ENCODE measurements at places on chromosomes 3 and 15.

- peak; percentile 51 for DNase-seq
Measured at GRCh38 chr15:63157891-63158431, 684 bp upstream of the RPS27L start.

DNA sequence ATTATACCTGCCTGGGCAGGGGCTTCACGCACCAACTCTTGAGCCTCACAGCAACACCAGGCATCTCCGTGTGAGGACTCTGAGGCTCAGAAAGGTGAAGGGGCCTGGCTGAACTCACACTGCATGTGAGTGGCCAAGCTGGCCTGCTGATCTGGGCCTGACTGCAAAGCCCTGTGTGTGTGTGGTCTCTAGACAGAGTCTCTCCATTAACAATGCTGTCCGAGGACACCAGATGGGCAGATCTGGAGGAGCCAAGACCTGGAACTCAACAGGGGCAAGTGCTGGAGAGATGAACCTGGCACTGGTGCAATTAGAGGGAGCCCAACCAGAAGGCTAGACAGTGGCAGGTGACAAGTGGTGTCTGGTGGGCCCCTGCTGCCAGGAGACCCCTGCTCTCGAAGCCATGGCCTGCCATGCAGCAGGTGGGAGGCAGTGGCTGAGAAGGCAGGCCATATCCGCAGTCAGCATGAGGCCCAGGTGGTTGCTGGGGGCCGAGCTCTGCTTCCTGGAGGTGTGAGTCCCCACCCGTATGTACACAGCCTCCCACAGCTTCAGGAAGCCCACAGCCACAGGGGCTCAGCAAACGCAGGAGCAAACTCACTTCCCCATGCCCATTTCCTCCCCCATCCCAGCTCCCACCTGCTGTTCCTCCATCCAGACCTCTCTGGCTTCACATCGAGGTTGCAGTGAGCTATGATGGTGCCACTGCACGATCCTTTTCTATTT is 39.0 kb downstream of the CYP11A1 start:
- no peak for DNase-seq

DNA sequence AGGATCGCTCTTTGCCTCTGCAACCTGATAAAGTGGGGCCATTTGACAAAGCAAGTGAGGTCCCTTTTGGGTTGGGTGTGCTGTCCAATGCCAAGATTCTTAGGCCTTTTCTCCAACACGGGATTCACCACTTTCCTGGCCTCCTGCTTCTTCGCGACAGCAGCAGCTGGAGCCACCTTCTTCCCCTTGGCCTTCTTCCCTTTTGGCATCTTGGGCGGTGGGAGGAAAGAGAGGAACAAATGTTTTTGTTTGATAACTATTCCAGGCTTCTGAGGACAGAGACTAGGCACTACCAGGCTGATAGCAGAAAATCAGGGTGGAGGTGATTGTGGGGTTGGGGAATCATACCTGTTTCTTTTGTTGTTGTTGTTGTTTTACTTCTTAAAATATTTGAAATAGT is 30.0 kb upstream of the FAM81A start:
- DNase-seq, result no peak

DNA sequence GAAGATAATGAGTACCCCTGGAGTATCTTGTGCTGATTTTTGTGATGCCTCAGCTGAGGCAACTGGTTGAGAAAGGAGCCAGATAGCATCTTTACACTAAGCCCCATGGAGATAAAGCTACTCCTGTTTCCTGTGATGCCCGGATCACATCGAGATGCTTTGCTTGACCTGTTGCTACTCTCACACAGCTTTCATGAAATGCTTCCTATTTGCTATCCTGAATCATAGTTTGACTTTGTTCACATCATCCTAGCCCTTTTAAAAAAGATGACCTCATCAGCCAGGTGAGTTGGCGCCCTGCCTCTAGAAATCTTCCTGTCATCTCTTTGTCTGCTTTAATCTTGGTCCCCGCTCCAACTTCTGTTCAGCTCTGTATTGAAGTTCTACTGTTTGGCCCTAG is 409.6 kb upstream of the TBL1XR1 start:
- DNase-seq, result peak; percentile 34

- DNase-seq, result no peak
Measured at GRCh38 chr3:53226841-53227407, 28.9 kb downstream of the TKT start.

- DNase-seq, result no peak
Measured at GRCh38 chr3:15216501-15216900, 10.5 kb downstream of the CAPN7 start.

GRCh38 chr3:13796701-13797460 is 83.0 kb downstream of the WNT7A start:
- no peak for DNase-seq

DNA sequence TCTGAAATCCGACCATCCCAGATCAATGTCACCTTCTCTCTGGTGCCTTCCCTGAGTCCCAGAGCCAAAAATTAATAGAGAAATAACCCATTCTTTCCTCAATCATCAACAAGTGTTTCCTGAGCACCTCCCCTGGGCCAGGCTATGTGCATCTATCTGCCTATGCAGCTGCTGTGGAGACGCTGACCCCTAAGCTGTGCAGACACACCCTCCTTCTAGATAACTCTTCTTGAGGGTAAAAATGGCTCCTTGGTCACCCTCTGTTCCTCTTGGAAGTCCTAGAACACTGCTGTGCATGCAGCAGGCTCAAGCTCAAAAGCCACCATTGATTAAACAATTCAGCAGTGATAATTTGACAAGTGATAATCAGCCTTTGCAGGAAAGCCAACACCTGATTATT is 18.4 kb downstream of the CA12 start:
- DNase-seq, result no peak

GRCh38 chr3:129586746-129587430 is 19.6 kb downstream of the PLXND1 start:
- no peak for DNase-seq

DNA sequence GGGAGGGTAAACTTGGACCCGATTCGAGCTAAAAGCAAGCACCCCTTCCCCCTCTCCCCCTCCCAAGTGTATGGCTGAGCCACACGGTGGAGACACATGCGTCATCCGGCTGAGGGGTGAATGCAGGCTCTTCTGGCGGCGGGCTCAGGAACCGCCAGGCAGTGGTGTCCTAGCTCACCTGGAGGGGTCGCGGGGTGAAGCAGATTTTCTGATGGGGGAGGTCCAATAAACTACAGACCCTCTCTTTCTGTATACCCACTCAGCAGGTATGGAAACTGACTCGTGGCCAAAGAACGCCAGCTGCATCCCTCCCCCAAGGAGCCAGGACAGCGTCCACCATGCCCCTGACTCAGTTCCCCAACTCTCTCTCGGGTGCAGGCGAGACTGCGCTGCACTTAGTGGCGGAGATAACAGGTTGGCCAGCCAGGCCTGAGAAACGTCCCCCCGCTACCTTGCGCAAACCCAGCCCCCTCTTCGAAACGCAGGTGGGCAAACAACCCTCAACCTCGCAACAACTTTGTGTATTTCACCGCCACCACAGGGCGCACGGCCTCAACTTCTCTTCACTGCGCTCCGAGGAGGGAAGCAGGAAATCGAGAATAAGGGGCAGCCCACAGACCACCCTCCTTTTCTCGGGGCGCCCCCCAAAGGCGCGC is 1.3 kb downstream of the MAGI1 start:
- DNase-seq, result no peak

GRCh38 chr3:122621112-122621511 is 43.7 kb downstream of the PARP15 start:
- DNase-seq, result no peak

DNA sequence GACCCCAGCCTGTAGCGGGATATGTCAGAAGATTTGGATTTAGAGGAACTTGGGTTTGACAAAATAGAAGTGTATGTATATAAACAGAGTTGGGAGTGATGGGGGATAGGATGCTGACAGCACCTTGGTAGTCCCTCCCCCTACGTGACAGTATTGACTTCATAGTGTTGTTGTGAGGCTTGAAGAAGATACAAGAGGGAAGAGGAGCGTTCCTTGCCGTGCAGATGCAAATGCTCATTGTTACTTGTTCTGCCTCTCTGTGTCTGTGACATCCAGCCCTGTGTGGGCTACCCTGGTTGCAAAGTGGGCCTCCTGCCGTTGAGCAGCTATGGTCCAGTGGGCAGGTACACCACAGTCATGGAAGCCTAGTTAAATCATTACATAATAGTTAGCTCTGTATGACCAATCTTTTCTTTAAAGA is 45.0 kb downstream of the SMAD3 start:
- no peak for DNase-seq

DNA sequence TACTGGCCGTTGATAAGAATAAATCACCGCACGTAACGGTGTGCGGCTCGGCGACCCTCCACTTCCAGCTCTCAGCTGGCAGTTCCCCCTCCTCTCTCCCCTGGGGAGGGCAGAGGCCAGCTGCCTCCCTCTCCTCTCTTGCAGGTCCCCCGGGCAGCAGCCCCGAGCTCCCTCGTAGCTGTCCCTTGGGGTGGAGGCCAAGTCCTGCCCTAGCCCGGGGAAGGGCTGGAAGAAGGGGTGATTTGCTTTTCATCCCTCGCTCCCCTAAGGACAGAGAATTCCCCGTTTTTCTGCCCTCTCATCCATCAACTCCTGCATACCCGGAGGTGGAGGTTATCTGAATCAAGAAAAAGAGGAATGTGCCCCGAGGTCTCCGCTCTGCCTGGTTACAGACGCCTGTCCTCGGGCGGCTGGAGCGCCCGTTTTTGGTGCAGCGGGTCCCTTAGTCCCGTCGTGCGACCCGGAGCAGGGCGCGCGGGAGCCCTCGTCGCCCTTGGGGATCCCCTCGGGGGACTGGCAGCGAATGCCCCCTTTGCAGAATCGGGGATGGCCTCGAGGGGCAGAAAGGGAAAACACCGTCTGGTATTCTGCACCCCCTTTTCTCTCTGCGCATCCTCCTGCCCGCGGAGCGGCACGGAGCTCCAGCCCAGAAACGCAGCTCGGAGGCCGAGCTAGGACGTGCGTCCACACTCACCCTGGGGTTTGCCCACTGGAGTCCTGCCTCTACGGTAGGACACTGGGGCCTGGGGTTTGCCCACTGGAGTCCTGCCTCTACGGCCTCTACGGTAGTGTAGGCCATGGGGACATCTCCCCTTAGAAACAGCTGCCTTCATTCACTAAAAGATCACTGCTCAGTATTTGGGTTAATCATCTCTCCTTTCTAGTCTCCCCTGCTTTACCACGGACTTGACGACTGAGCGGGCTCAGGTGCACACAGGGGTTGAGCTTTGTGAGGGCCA is 2.2 kb downstream of the PTPRG start:
- no peak for DNase-seq

DNA sequence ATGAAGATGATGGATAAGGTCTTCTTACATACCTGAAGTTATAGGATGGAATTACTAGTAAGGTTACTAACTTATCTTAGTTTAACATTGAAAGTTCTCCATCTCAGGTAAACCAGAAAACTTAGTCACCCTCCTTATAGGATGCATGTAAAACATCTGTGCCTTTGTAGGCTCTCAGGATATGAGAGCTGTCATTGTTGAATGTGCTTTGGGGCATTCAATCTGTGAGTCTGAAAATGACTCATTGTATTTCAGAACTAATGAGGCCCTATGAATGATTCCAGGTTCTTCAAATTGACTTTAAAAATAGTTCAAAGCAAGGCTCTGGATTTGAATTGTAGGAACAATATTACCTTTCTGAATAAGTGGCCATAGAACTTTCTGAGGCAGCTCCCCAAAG is 237.7 kb upstream of the AZI2 start:
- no peak for DNase-seq

- no peak for DNase-seq
Measured at GRCh38 chr3:73271-73670, 123.3 kb upstream of the CHL1 start.

GRCh38 chr15:70530906-70531305 is 232.5 kb downstream of the UACA start:
- DNase-seq, result no peak

GRCh38 chr15:67917037-67917436 is 77.2 kb upstream of the RNU6-1 start:
- no peak for DNase-seq

GRCh38 chr15:73851689-73852088 is 21.7 kb upstream of the TBC1D21 start:
- DNase-seq, result peak; percentile 79

GRCh38 chr15:100710222-100710621 is 107.8 kb downstream of the ASB7 start:
- DNase-seq, result no peak

DNA sequence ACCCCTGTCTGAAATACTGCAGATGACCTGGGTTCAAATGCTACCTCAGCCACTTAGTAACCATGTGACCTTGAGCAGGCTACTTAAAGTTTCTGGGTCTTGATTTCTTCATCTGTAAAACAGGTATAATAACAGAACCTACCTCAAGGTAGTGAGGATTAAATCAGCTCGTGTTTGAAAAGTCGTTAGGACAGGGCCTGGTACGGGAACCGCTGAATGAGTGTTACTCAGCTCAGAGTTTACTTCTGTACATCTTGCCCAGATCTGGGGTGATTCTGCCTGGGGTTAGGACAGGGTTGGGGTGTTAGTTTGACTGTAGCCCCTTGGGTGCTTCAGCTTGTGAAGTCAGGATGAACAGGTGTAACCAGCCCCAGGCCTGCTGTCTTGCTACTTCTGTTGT is 1.8 kb downstream of the SEMA4B start:
- no peak for DNase-seq

- DNase-seq, result no peak
Measured at GRCh38 chr3:182412066-182412465, 381.2 kb upstream of the ATP11B start.

DNA sequence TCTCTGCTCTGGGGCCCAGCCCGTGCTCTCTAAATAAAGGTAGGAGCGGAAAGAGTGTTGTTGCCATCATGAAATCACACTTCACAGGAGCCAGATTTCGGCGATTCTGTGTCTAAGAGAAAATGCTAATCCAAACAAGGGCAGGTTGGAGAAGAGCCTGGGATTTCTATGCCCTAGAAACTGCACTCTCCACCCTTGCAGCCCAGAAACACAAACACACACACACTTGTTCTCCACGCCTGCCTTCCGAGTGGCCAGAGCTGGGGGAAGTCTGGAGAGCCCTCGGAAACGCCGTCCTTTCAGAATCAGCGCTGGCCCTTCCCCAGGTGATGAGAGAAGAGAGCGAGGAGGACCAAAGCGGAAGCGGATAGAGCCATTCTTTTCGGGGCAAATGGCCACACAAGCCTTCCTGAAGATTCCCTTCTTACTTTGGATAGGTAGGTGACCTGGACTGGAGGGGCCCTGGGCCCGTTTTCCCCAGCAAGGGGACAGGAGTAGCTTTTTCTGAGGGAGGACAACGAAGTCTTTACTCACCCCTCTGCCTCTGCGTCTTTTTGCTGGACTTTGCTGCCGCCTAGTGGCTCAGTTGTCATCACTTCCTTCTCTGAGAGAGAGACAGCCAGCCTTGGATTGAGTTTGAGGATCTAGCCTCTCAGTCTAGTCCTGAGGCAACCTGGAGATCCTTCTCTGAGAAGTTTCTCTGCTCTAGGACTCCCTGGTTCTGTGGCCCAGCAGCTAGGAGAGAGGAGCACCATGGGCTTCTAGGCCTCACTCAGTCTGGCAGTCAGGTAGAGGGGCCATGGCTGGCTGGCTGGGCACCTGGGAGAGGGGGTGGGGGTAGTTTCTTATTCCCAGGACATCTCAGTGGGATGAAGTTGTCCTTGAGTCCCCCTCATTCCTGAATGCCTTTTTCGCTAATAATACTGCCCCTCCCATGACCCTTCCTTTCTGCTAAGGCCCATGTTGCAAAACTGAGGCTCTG is 37.7 kb downstream of the SENP8 start:
- peak; percentile 92 for DNase-seq
